Keratinocyte (primary cell): ENCODE measurements at places on chromosomes 2 and 18.

DNA sequence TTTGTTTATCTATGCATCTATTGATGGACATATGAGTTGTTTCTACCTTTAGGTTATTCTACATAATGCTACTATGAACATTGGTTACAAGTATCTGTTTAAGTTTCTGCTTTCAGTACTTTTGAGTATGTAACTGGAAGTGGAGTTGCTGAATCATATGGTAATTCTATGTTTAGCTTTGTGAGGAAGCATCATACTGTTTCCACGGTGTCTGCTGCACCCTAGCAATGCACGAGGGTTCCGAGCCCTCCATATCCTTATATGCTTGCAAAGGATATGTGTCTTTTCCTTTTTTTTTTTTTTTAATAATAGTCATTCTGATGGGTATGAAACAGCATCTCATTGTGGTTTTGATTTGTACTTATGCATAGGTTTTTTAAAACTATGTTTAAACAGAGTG, 83.7 kb downstream of the FMNL2 start:
- DNase-seq, result no peak

- no peak for DNase-seq
Measured at GRCh38 chr2:238570926-238571325, 144.2 kb downstream of the ASB1 start.

DNA sequence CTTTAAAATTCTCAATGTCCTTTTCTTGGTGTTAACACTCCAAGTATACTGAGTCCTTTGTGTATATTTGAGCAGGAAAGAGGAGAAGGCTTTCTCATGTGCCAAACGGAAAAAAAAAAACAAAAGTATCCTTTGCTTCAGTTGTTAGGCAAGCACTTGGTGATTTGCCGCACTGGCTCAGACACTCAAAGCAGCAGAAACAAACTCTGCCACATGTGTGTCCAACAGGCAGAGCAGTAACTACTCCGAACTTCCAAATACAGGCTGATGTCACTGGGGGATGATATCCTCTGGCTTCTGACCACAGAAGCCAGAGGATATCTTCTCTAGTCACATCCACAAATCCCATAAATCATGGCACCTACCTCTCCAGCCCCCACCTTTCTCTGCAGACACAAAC, 108.0 kb upstream of the SALL3 start:
- no peak for DNase-seq

DNA sequence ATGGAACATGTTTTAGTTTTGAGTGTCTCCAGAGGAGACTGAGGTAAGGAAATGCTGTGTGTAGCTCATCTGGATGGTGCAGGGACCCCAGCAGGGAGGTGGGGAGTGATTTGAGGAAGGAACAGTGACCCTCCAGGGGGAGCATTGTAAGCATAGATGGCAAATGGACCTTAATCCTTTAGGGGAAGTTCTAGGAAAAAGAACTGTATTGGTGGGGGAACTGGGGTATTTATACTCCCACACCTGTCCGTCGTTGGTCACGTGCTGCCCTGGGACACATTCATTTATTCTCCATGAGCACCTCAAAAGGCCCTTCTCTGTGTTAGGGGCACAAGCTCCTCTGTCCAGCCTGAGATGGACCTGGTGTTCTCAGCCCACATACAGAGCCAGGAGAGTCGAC, 233.9 kb upstream of the HDAC4 start:
- DNase-seq, result no peak

DNA sequence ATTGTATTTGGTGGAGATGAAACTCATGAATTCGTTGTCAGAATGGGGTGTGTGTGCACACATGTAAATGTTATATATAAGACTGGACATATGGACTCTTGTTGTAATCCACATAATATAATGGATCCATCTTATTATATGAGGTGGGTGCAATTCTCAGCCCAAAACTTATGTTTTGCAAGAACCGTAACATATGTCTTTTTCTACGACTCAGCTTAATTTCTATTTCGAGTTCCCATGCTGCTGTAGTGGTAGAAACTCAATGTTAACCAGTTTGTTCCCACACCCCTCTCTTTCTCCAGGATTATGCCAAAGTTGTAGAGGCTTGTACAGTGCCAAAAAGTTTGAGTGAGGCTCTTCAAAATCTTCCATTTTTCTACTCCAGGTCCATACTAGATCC, 112.5 kb upstream of the SPOPL start:
- DNase-seq, result no peak
